ENCODE measurements at places on chromosomes 5 and 9. TPM values are rescaled to one million over a fixed set of nuclear protein-coding genes. Genes with fewer than 3 reads are reported as not detected.

- no peak for DNase-seq
Observed at GRCh38 chr9:14731294-14731981, 8.9 kb upstream of the CER1 start.

DNA sequence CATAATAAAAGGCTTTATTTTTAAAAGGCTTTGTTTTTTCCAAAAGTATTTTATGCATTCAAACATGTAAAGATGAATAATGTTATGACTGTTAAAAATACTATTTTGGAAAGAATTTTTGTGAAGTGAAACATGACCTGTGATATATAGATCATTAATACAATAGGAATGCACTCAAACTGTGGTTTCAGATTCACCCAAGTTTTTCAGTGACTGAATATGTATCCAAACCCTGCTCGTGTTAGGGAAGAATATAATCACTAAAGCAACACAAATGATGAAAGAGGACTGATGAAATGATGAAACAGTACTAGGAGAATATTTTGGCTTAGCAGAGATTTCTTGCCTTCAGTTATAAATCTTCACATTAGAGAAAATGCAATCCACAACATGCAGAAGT lies 278.0 kb downstream of the ADAMTS6 start:
- no peak for DNase-seq

Gene ZNF169
- total RNA-seq, result 3.7 TPM

Gene ZNF354B
- total RNA-seq, result 8.8 TPM

Gene FAM169A
- 0.71 TPM for total RNA-seq

DNA sequence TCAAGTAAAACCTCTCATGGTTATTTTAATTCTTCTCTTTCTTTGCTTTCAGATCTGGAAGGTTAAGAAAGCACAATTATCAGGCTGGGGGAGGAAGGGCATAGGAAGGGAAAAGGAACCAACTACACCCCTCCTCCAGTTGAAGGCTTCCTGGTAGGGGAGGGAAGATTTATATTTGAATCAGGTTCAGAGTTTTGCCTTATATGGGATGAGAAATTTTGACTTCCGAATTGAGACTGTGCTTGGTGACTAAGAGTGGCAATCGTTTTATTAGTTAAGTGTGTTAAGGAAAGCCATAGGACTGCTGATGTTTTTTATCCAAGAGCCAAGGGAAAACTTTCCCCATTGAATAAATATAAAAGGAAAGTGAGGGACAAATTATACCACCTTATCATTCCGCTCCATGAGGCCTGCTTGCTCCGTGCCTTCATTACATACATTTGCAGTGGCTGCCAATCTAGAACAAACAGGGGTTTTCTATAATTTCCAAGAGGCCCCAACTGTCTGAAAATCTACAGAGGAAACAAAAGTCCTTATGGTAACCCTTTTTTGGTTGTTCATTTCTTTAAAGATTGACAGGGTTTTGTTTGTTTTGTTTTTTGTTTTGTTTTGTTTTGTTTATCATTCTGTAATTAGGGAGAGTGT lies 115.7 kb upstream of the EPB41L4A start:
- no peak for DNase-seq

DNA sequence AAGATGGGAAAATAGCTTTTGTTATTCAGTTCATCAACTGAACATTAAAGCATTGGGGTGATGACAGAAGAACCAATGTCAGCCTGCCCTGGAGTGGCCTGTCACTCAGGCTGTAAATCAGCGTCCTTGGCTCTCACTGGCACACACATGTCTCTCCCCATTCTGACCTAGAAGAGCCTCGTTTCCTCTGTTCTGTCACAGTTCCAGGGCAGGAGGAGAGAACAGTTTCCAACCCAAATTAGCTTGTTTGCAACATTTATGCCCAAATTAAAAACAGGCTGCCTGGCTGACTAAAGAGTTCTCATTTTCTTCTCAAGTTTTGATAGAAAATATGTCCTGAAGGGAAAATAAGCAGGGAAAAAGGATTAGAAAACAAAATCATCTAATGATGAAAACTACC lies 520.1 kb downstream of the CHSY3 start:
- no peak for DNase-seq

- no peak for DNase-seq
Observed at GRCh38 chr9:6126377-6126776, 89.2 kb upstream of the IL33 start.

GRCh38 chr5:149399775-149400174 lies 20.7 kb upstream of the IL17B start:
- DNase-seq, result no peak

DNA sequence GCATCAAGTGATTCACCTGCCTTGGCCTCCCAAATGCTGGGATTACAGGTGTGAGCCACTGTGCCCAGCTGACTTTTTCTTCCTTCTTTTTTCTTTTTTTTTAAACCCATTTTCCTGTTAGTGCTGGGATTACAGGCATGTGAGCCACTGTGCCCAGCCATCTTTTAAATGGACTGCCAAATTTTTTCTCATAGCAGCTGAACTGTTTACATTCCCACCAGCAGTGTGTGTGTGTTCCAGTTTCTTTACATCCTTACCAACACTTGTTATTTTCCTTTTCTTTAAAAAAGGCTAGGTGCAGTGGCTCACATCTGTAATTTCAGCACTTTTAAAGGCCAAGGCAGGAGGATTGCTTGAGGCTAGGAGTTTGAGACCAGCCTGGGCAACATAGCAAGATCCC lies 76.9 kb downstream of the UBE2R2 start:
- no peak for DNase-seq

Gene JAK2
- total RNA-seq, result 9.8 TPM
